ENCODE measurements at places on chromosomes 7 and 10. TPM values are rescaled to one million over a fixed set of nuclear protein-coding genes. Genes with fewer than 3 reads are reported as not detected.

LLCFC1 gene
- total RNA-seq = not detected

DNA sequence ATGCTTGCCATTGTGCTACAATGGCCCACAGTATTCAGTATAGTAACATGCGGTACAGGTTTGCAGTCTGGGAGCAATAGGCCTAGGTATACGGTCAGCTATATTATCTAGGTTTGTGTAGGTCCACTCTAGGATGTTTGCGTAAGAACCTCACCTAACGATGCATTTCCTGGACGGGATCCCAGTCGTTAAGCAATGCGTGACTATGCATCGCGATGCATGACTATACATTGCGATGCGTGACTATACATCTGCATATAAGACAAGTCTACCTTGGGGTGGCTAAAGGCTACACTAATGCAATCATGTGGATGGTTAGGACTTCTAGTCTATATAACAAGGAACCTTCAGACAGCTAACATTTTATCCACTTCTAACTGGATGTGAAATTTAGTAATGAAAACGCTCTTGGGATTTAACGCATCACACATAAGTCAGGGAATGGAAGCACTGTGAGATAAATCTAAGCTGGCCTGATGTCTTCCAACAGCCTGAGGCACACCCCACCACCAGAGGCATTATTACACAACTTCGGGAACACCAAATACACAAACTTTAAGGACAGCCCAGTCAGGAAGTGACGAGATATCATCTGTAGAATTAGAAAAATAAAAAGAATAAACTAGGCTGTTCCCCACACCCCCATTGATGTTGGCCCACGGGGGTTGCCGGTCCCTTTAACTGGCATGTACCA, 9.2 kb downstream of the GNA12 start:
- no peak overlapping the region for H3K27ac ChIP-seq
- no peak overlapping the region for H3K4me3 ChIP-seq
- no peak for DNase-seq
- H3K36me3 ChIP-seq = no peaks in the 10 kb centered on the region
- no peaks in the 10 kb centered on the region for H3K27me3 ChIP-seq
- H3K4me1 ChIP-seq = peaks cover 25% of the 10 kb centered on the region

- no peaks in the 10 kb centered on the region for H3K36me3 ChIP-seq
- H3K4me3 ChIP-seq = no peak overlapping the region
- H3K27me3 ChIP-seq = no peaks in the 10 kb centered on the region
- no peak overlapping the region for H3K27ac ChIP-seq
- DNase-seq = no peak
Observed at GRCh38 chr10:80538481-80539185, 931 bp downstream of the SH2D4B start.

- no peak overlapping the region for H3K4me3 ChIP-seq
- H3K27ac ChIP-seq = no peak overlapping the region
- no peak for DNase-seq
- H3K27me3 ChIP-seq = no peaks in the 10 kb centered on the region
Observed at GRCh38 chr10:73248259-73248724, 1.2 kb upstream of the DNAJC9 start.

DNA sequence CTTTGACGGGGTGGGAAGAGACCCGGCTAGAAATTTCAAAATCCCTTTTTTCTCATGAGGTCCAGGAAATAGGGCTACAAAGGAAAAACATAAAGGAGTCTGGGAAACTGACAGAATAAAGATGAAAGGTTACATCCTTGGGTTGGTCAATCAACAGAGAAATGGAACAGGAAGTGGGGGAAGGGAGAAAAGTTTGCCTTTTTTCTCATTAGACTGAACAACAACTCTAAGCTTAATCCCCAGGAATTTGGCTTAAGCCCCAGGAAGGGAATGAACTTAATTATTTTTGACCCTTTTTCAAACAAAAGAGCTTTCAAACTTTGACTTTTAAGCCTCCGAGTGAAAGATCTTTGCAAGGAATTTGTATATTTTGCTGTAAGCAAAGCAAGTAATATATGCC, 32.7 kb downstream of the LGI1 start:
- no peak for DNase-seq
- no peaks in the 10 kb centered on the region for H3K36me3 ChIP-seq
- no peak overlapping the region for H3K27ac ChIP-seq
- no peaks in the 10 kb centered on the region for H3K4me1 ChIP-seq
- no peaks in the 10 kb centered on the region for H3K27me3 ChIP-seq
- H3K4me3 ChIP-seq = no peak overlapping the region

WNT16 gene
- total RNA-seq = not detected

IFIT1B gene
- not detected for total RNA-seq

DNA sequence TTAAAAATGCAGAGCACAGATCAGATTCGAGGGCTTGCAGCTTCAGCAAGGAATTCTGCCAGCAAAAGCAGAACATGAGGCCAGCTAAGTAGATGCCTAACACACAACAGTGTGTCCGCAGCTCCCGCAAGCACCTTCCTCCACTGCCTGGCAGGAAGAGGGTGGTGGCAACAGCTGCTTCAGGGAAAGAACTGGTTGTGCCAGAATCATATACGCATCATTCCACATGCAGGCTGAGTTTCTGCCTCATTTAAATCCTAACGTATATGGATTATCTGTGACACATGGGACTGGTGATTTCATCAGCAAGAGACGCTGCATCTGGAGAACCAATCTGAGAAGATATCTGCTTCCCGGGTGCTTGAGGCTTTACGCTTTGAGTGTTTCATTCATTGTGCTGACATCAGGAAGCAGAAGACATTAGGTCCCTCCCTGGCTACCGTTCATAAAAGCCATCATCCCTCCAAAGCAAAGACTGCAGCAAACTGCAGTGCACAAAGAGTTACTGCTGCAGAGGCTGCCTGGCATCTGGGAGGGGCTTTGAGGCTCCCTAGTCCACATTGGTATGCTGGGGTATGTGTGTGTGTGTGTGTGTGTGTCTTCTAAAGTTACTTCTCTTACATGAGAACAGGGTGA, 78.8 kb downstream of the FAM13C start:
- no peak overlapping the region for H3K27ac ChIP-seq
- DNase-seq = no peak
- no peak overlapping the region for H3K4me3 ChIP-seq
- no peaks in the 10 kb centered on the region for H3K27me3 ChIP-seq
- H3K4me1 ChIP-seq = no peaks in the 10 kb centered on the region

MKI67 gene
- 4.8 TPM for total RNA-seq

ST8SIA6 gene
- total RNA-seq = 12.5 TPM

Measured in lower lobe of right lung (tissue), 2 donors.